ENCODE measurements at places on chromosomes 4 and X. TPM values are rescaled to one million over a fixed set of nuclear protein-coding genes. Genes with fewer than 3 reads are reported as not detected.
A peak's percentile ranks its signal among the peaks of the same experiment; 100 is the strongest.

- no peak overlapping the region for H3K27ac ChIP-seq
- no peak overlapping the region for H3K4me3 ChIP-seq
- H3K27me3 ChIP-seq = no peaks in the 10 kb centered on the region
- H3K36me3 ChIP-seq = no peaks in the 10 kb centered on the region
Observed at GRCh38 chr4:40492691-40493090, 137.0 kb downstream of the RBM47 start.

FMR1 gene
- polyA plus RNA-seq = 85.7 TPM

DNA sequence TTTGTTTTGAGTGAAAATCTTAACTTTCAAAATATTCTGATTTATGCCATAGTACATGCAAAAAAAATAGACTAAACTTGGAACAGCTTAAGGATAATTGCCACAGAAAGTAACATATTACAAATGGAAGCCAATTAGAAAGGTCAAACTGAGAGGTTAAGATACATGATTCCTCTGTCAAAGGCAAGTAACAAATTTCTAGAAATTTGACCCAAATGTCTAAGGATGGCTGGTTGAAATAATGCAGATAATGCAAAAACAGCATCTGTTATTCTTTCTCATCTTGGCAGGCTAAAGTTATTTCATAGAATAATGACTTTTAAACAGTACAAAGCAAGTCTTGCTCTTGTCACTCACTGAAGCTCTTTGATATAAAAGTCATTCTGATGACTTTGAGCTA is 10.5 kb downstream of the FGF5 start:
- no peak overlapping the region for H3K4me3 ChIP-seq
- H3K36me3 ChIP-seq = no peaks in the 10 kb centered on the region
- H3K4me1 ChIP-seq = no peaks in the 10 kb centered on the region
- peaks cover 16% of the 10 kb centered on the region for H3K27me3 ChIP-seq
- H3K27ac ChIP-seq = no peak overlapping the region

GRCh38 chr4:82754513-82755165 is 44.0 kb downstream of the SCD5 start:
- H3K36me3 ChIP-seq = no peaks in the 10 kb centered on the region
- H3K27me3 ChIP-seq = no peaks in the 10 kb centered on the region
- H3K4me1 ChIP-seq = no peaks in the 10 kb centered on the region
- DNase-seq = no peak
- no peak overlapping the region for H3K4me3 ChIP-seq

- H3K36me3 ChIP-seq = no peaks in the 10 kb centered on the region
- peak overlapping the region; percentile 23 for H3K4me3 ChIP-seq
- DNase-seq = peak; percentile 52
- no peaks in the 10 kb centered on the region for H3K27me3 ChIP-seq
Observed at GRCh38 chr4:70734168-70734954, 12.6 kb downstream of the RUFY3 start.

DNA sequence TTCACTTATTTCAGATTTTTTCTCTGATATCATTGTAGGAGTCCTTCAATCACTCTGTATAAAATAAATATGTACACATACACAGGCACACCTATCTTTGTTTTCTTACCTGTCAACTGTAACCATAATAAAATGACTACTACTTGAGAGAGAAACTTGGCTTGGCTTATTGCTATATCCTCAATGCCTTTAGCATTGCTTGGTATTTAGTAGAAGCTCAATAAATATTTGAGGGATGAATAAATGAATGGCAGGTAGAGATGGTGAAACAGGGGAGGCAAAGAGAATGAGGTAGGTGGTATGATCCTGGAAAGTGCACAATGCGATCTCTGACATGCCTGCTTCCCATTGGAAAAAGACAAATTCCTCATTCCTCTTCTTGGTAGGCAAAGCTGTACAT is 21.8 kb upstream of the CXCL6 start:
- no peaks in the 10 kb centered on the region for H3K4me1 ChIP-seq
- no peak overlapping the region for H3K27ac ChIP-seq
- DNase-seq = no peak
- no peaks in the 10 kb centered on the region for H3K36me3 ChIP-seq
- H3K27me3 ChIP-seq = no peaks in the 10 kb centered on the region

DNA sequence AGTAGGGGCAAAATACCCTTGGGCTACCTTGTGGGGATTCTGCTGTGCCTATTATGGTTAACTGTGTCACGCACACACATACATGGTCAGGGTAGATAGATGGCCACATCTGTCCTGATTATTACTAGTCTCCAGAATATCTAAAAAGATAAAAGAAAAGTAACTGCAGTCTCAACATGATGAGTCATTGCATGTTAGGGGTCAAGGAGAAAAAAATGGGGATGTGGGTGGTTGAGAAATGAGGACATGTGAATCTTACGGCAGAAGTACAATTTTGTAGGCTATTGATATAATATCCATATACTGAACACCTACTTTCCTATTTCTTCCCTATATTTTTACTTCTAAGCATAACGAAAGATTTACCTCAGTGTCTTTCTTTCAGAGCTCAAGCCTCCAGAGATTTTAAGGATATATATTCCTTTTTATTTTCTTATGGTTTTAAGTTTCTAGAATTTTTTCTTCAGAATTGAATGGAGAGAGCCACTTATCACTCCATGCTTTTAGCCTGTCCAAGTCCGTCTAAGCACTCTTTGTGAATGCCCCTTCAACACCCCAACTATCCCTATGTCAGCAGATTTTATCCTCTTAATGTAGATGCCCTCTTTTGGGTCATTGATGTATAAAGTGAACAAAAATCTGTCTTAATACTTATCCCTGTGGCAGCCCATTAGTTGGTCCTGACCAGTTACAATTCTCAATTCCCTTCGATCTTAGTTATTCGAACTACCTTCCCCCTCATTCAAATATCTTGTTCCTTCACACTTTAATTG is 642.2 kb downstream of the IQCM start:
- no peaks in the 10 kb centered on the region for H3K4me1 ChIP-seq
- no peak overlapping the region for H3K27ac ChIP-seq
- no peak for DNase-seq

DNA sequence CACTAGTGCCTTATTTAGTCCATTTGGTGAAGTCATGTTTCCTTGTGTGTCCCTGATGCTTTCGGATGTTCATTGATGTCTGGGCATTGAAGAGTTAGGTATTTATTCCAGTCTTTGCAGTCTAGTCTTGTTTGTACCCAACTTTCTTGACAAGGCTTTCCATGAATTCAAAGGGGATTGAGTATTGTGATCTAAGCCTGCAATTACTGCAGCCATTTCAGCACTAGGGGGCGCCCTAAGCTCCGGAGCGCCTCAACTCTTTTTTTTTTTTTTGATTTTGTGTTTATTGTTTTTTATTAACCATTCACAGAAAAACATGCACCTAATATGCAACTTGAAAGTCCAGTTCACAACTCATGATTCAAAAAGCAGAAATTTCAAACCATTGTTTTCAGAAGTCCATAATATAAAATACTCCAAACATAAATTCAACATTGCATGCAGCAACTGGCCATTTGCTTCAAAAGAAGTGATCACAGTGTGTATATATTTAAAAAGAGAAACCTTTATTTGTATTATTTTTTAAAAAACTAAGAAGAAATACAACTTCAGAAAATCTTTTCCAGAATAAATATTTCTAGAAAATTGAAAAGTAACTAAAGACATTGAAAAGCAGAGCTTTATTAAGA is 59.2 kb downstream of the PTPN13 start:
- no peak overlapping the region for H3K4me3 ChIP-seq
- DNase-seq = no peak
- no peaks in the 10 kb centered on the region for H3K36me3 ChIP-seq
- no peaks in the 10 kb centered on the region for H3K27me3 ChIP-seq
- no peak overlapping the region for H3K27ac ChIP-seq

SERTM2 gene
- polyA plus RNA-seq = not detected

DNA sequence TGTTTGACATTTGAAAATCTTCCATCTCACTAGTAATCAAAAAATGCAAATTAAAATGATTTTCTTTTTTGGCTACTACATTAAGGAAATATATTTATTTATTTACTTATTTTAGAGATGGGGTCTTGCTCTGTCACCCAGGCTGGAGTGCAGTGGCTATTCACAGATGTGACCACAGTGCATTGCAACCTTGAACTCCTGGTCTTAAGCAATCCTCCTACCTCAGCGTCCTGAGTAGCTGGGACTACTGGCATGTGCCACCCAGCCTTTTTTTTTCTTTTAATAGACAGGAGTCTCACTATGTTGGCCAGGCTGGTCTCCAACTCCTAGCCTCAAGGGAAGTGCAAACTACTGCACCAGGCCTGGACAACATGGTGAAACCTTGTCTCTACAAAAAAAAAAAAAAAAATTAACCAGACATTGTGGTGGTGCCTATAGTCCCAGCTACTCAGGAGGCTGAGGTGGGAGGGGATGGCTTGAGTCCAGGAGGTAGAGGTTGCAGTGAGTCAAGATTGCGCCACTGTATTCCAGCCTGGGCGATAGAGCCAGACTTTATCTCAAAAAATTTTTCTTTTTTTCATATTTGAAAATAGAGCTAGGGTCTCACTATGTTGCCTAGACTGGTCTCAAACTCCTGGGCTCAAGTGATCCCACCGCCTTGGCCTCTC is 4.4 kb upstream of the SMIM14 start:
- no peak overlapping the region for H3K27ac ChIP-seq
- no peaks in the 10 kb centered on the region for H3K36me3 ChIP-seq
- H3K4me1 ChIP-seq = peaks cover 14% of the 10 kb centered on the region
- no peak overlapping the region for H3K4me3 ChIP-seq
- DNase-seq = no peak

DNA sequence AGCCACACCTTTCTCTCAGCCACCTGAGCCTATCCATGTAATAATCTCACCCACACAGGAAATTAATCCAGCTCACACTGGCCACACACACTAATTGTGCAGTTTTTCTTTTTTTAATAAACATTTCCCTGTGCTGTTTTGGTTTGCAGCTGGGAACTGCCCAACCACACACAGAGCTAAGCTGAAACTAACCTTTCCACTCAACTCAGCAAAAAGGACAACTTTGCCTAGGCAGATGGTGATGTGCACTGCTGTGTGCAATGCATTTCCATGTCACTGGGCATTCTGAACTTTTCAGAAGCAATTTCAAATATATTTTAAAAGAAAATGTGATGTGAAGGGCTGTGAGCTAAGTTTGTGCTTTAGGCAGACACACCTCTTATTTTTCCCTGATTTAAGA is 70.0 kb upstream of the TLL1 start:
- H3K27me3 ChIP-seq = no peaks in the 10 kb centered on the region
- H3K4me1 ChIP-seq = no peaks in the 10 kb centered on the region
- H3K36me3 ChIP-seq = no peaks in the 10 kb centered on the region
- no peak overlapping the region for H3K27ac ChIP-seq
- H3K4me3 ChIP-seq = no peak overlapping the region

DNA sequence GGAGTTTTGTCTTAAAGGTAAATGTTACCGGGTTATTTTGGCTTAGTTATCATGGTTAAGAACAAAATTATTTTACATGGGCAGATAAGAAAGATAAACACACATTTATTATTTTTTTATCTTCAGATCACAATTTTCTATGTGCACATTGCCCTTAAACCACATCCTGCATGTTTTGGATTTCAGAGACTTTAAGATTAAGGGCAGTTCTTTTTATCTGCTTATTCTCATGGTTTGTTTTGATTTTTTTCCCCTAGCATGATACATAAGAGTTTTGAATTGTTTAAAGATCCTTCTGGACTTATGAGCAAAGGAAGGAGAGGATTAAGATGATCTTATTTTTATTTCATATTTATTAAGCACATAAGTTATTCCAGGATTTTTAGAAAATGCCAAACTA is 190.1 kb upstream of the BMP3 start:
- no peak overlapping the region for H3K27ac ChIP-seq
- no peaks in the 10 kb centered on the region for H3K4me1 ChIP-seq
- H3K4me3 ChIP-seq = no peak overlapping the region
- H3K27me3 ChIP-seq = no peaks in the 10 kb centered on the region

DNA sequence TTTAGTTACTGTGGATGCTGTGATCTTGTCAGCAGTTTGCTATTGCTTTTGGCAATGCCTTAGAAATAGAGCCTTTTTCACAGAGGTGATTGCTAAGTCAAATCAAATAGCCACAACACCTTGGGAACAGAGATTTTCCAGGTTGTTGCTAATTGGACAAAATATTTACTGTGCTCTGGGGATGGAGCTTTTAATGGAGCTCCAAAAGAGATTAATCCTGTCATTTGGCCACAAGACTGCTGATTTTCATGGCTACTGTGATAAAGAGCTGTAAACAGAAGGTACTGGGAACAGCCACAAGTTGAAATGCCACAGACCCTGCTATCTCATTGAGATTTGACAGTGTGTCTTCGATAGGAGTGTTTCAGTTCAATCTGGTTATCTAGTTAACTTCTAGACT is 1715.2 kb upstream of the ADGRL3 start:
- no peak overlapping the region for H3K4me3 ChIP-seq
- H3K27ac ChIP-seq = no peak overlapping the region
- H3K36me3 ChIP-seq = no peaks in the 10 kb centered on the region
- DNase-seq = no peak
- no peaks in the 10 kb centered on the region for H3K27me3 ChIP-seq

MID2 gene
- polyA plus RNA-seq = 21.2 TPM

GRCh38 chrX:118928151-118928550 is 46.3 kb upstream of the LONRF3 start:
- no peak overlapping the region for H3K27ac ChIP-seq
- no peaks in the 10 kb centered on the region for H3K36me3 ChIP-seq

DNA sequence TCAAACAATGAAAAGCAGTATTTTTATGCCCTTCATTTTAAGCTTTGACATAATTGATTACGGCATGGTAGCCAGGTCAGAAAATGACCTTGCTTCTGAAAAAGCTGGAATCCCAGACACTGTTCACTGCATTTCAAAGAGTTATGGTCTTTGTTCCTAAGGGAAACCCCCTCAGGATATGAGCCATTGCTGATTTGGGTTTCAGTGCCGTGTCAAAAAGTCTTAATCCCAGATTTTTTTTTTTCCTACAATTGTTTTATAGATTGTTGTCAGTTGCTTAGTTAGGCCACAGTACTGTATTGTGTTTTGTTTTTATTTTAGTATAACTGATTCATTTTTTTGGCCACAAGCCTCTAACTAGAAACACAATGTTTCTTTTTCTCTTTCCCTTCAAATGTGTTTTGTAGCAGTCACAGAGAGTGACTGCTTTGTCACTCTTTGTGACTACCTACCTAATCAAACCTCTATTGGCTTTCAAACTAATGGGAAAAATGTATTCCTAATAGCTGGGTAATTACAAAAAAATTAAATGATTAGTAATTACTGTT is 10.3 kb downstream of the WDR44 start:
- no peak for DNase-seq
- no peaks in the 10 kb centered on the region for H3K27me3 ChIP-seq
- no peak overlapping the region for H3K4me3 ChIP-seq
- H3K4me1 ChIP-seq = no peaks in the 10 kb centered on the region
- H3K36me3 ChIP-seq = no peaks in the 10 kb centered on the region
- H3K27ac ChIP-seq = no peak overlapping the region

PLRG1 gene
- 83.4 TPM for polyA plus RNA-seq

- H3K27ac ChIP-seq = no peak overlapping the region
- H3K36me3 ChIP-seq = no peaks in the 10 kb centered on the region
- no peak for DNase-seq
- H3K27me3 ChIP-seq = no peaks in the 10 kb centered on the region
- H3K4me1 ChIP-seq = no peaks in the 10 kb centered on the region
Observed at GRCh38 chrX:68847172-68847571, 18.4 kb downstream of the EFNB1 start.

DNA sequence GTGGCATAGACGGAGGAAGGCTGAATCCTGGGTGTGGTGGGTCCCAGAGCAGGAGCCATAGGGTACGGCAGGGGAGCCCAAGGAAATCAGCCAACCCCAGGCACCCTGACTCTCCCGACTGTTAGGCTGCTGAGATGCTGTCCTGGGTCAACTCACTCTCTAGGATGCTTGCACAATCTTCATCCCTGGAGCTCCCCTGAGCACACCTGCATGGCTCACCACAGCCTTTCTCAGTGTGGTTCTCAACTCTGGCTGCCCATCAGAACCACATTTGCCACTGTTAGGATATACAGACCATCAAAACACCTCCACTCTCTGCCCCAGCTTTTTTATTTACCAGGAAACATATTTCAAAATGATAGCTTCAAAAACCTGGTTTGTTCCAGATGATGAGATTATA is 236.3 kb downstream of the FBXW7 start:
- H3K4me1 ChIP-seq = no peaks in the 10 kb centered on the region
- no peak overlapping the region for H3K4me3 ChIP-seq
- no peak overlapping the region for H3K27ac ChIP-seq
- H3K36me3 ChIP-seq = no peaks in the 10 kb centered on the region

All from left lung (tissue), 14 donors.